ACHN (cell line): ENCODE measurements at places on chromosomes 11 and 22.

DNA sequence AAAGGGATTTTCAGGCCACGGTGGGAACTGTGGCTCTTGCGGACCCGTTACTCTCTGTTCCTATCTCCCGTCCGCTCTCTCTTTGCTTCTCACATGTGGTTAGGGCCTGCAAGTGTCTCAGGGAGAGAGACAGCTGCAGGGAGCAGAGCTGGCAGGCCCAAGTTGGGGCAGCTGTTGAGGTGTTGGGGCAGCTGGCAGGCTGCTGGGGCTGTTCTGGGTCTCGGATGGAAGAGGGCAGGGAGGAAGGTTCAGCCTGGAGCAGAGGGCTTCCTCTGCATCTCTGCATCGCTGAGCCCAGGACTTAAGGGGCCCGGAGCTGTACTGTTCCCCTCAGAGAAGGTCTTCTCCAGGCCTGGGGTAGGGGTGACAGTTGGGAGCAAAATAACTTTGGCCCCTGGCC, 2.6 kb upstream of the CNIH2 start:
- DNase-seq = no peak

DNA sequence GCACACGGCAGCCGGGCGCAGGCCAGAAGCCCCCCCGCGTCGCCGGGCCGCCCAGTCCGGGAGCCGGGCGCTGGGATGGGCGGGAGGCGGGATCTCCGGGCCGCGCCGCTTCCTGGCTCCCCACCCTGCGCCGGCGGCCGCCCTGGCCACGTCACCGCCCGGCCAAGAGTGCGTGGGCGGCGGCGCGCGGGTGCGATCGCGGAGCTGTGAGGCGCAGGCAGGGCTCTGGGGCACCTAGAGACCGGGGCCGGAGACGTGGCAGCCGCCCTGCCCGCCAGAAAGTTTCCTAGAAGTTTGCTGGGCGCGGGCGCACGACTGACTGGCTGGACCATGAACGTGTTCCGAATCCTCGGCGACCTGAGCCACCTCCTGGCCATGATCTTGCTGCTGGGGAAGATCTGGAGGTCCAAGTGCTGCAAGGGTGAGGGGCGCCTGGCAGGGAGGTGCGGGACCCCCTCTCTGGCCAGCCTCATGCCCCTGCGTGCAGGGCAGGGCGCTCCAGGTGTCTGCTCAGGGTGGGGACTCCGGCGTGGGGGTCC, at the start of gene KDELR3:
TSS of gene KDELR3 (plus strand) at position 193 of the 539 bp plus-strand sequence. CDS start at position 331, 138 bp downstream.
- peak; percentile 52 for DNase-seq

DNA sequence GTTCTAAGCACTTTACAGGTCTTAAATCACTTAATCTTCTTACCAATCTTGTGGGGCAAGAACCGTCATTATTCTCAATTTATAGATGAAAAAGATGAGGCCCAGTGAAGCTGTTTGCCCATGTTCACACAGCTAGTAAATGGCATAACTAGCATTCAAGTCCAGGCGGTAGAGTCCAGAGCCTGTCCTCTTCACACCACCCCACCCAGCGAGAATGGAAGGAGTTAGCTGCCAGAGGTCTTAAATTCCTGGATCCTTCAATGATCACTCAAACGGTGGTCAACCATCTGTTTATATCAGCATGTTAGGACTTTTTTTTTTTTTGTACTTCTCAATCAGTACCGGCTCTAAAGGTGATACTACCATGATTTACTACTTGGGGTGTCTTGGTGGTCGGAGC, 43.3 kb downstream of the PARVA start:
- no peak for DNase-seq

DNA sequence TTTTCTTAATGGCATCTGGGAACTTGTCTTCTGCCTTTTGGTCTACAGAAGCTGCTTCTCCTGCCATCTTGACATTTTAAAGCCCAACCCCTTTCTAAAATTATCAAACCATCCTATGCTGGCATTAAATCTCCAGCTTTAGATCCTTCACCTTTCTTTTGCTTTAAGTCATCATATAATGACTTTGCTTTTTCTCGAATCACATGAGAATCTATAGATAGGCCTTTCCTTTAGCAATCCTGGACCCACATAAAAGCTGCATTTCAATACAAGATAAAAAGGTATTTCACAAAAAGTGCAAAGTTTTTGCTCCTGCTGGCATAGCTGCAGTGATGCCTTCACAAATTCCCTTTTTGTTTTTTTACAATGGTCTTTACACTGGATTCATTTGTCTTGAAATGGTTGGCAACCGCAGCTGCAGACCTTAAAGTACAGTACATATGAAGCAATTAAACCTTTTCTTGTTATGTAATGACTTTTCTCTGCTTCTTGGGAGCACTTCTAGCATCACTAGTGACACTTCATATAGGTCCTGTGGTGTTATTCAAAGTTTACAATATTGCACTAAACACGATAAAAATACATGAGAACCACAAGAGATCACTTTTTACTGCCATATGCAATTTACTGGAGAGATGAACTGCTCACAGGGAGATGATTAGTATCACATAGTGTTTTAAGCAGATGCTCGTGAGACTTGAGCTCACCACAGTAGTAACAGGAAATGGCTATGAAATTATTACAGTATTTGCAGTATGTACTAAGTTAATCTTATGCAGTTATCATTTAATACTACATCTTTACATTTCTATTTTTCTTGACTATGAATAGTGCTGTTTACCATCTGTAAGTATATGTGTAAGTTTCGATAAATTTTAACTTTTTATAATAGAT, 41.6 kb downstream of the ACER3 start:
- no peak for DNase-seq

GRCh38 chr11:62416596-62416995, 2.2 kb upstream of the SCGB1A1 start:
- DNase-seq = no peak

GRCh38 chr11:76376746-76377558, 4.0 kb downstream of the THAP12 start:
- no peak for DNase-seq

GRCh38 chr11:9808943-9809342, 145.1 kb downstream of the SWAP70 start:
- no peak for DNase-seq

DNA sequence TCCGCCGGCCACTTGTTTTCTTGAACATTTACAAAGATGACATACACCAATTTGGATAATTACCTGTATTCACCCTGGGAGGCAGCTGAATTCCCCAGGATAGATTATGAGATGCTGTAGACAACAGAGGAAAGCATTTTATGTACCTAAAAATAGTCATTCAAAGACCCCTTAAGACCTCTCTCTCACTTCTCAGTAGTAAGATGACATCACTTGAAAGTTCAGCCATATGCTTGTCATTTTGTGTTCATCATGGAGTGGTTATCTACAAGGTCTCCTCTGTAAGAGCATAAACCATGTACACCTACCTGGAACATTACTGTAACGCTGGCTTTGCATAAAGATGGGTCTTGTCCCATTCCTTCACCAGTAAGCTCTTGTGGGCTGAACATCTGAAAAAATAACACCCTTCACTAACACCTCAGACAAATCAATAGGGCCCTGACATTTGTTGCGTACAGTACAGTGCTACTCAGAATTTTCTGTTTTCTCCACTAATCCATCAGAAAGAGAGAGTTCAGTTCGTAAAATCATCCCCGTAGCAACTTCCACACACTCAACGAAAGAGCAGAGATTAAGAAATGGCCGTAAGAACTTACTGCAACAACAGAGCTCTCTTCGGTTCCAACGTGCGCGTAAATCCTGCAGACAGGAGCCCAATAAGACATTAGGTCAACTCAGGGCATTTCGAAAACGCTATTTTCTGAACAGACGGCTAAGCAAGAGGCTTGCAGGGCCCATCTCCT, 15.6 kb upstream of the WDR74 start:
- no peak for DNase-seq

DNA sequence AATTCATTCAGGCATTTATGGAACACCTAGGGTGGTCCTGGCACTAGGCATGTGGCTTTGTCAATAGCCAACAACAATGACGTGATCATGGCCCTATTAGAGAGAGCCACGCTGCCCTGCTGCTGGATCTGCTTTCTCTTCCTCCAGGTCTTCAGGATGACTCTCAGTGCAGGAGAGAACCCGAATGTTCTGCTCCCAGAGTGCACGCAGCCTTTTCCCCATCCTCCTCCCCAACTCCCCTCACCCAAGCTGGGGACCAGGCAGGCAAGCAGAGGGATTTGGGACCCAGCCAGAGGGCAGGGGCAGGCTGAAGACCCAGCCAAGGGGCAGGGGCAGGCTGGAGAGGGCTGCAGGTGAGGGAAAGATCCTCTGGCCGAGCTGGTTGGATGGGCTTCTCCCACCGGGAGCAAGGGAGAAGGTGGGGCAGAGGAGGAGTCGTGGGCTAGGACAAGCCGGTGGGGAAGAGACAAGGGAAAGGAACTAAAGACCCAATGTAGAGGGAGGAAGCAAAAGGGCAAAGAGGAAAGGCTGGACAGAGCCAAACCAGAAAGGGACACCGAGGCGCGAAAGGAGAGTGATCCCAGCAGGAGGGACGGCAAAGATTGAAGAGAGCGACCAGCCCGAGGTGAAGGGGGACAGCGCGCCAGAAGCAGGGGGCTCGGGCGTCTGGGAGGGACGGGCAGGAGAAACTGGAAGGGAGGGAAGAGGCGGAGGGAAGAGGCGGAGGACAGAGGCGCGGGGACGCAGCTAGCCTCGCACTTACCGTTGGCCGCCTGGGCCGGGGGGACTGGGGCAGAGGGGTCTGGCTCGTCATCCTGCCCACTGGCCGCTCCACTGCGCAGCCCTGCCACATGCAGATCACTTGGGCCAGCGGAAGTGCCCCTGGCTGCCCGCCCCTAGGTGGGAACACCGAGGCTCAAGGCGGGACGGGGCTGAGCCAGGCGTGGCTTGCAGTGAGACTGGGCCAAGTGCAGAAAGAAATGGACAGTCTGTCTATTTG, at the start of gene KCTD14:
TSS of gene KCTD14 (minus strand) at position 880 of the 1,000 bp plus-strand sequence. CDS start at position 853, 27 bp downstream.
- peak; percentile 62 for DNase-seq

DNA sequence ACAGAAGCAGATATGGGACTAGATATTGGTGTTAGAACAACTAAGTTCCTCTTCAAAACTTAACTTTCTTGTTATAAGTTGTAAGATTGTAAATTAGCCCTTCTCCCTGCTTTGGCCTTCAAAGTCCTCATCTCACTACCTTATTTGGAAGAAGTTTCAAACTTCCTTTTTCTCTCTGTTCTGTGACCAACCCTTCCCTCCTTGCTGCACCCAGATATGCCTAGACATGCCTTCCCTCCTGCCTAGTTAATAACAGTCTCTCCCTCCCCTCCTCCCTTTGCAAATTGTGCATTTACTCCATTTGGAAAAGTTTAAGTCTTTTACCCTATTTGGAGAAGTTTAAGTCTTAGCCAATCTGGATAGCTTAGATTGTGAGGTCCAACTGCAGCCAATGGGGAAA, 4.9 kb downstream of the OR52K2 start:
- no peak for DNase-seq

GRCh38 chr11:61345954-61346843, 13.2 kb downstream of the TKFC start:
- no peak for DNase-seq

- DNase-seq = peak; percentile 40
These were observed 24.7 kb upstream of the SLC22A12 start for GRCh38 chr11:64566042-64566914.

- no peak for DNase-seq
These were observed 64.7 kb upstream of the TBCEL start for GRCh38 chr11:120959189-120959588.

GRCh38 chr11:78978831-78979230, 404.2 kb upstream of the NARS2 start:
- DNase-seq = no peak

DNA sequence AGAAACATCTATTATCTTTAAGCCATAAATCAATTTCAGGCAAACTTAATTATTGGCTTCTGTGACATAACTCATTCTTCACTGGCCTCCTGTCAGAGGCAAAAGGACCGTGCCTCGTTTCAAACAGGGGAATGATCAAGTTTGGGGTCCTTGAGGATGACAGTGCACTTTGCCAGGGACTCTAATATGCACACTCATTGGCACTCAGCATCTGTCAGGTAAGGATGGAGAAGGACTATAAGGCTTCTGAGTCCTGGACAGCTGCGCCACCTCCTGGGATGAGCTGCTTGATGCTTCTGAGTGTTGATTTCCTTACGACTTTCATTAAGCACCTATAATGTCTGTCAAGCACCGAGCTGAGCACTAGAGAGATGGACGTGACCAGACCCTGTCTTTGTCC, 20.2 kb downstream of the BPIFC start:
- DNase-seq = peak; percentile 5

DNA sequence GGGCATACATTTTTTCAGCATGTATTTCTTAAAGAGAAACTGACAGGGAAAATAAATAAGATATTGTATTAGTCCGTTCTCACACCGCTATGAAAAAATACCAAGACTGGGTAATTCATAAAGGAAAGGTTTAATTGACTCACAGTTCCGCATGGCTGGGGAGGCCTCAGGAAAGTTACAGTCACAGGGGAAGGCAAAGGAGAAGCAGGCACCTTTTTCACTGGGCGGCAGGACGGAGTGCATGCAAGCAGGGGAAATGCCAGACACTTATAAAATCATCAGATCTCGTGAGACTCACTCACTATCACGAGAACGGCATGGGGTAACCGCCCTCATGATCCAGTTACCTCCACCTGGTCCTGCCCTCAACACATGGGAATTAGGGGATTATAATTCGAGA, 44.2 kb downstream of the PPFIA1 start:
- DNase-seq = peak; percentile 54

DNA sequence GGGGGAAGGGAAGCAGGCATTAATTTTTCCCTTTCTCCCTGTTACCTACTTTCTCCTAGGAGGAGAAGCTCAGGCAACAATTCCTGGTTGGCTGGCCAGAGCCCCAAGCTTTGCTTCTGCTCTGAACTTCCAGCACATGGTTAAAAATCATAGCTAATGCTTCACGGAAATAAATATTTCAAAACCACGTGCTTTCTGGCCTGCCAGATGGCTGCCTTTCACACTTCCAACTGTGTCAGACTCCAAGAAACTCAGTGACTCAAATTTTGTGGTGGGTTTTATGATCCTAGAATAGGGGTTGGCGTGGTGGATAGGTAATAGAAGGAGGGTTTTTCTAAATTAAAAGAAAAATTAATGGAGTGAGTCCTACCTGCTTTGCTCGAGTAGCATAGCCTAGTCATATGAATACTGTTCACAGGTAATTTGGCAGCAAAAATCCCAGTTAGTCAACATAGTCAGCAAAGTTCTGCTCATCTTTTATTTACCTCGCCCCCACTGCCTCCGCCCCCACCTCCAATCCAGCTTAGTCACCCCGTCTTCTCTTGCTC, 58.6 kb downstream of the SC5D start:
- no peak for DNase-seq

- DNase-seq = no peak
These were observed 51.8 kb upstream of the SC5D start for GRCh38 chr11:121240650-121241303.
